ENCODE measurements at places on chromosomes 2 and 18.

DNA sequence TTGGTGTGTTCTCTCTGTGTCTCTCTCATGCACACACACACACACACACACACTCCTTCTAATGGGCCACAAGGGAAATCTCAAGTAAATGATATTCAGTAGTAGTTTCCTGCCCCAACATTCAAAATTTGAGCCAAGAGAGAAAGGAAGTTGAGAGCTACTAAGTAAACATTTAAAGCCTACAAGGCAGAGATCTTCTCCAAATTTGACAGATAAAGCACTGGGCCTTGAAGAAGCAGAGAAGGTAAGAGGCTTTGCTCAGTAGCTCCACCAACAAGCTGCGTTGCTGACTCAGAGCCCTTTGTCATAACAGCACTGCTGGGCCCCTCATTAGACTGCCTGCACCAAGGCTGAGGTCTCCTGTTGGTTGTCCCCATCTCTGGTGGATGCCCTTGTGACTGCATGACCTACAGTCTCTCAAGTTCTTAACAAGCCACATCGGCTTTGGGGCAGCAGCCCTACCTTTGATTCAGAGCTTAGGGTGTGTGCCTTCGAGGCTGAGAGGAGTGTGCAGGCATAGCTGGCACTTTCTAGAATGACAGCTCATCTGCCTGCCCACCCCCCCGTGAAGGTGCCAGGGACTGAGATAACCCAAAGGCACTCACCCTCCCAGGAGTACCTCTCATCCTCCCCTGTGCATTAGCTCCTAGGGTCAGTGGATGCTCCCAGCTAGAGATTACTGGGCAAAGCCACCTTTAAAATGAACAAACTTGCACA, 32.3 kb upstream of the NEB start:
- DNase-seq: peak; percentile 2

GRCh38 chr2:153387203-153387602, 91.4 kb downstream of the RPRM start:
- DNase-seq: no peak

DNA sequence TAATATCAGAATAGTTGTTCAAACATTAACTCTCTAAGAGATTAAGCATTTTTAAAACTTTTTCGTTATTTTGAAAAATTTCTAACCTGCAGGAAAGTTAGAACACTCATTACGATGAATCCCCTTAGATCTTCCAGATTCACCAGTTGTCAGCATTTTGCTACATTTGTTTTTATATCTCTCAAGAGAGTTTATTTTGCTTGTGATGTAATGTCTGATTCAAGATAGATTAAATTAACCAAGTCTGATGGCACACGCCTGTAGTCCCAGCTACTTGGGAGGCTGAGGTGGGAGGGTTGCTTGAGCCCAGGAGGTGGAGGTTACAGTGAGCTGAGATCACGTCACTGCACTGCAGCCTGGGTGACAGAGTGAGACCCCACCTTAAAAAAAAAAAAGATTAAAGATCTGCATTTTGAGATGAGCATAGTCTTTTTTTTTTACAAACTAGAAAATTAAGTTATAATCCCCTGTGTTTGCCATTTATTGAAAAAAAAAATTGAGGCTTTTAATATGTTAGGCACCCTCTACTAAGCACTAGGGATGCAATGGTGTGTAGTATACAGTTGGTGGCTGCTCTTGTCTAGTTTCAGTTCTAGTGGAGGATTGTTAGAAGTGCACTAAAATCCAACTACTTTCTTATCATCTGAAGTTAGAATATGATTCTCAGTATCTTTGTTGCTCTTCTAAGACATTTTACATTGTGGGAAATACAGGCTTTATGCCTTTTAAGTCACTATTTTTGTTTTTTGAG, 20.9 kb downstream of the RAB10 start:
- DNase-seq: no peak

DNA sequence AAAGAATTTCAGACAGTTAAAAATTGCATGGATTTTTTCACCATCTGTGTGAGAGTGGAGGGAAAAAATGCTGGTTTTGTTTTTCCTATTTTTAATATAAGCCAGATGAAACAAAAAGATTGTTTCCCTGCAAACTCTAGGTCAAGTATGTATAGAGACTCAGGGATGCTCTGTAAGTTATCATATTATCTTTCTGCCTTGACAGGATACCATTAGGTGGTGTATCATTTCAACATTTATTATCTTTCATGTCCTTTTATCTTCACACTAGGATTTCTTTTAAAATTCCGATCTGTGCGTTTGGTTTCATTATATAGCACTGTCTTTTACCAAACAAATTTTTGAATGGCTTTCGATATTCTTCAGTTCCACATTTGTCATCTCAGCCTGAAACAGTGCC, 225.3 kb downstream of the EN1 start:
- no peak for DNase-seq

- no peak for DNase-seq
Measured at GRCh38 chr2:128390991-128391630, 72.4 kb upstream of the HS6ST1 start.

DNA sequence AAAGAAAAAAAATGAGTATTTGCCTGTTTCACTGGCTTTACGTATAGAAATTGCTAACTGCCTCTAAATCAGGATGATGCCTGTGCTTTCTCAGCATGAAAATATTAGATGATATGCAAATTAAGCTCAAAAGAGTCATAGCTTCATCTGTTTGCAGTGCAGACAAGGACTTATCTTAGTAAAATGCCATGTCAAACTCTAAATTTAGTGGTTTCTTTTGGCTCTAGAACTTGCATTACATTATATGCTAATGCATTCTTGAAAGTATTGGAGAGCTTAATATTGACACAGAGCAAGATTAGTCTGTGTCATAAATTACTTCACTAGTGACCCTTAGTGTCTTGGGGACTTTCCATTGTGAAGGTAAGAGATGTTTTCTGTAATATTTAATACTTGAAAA, 1109.1 kb upstream of the NRXN1 start:
- DNase-seq: no peak

GRCh38 chr18:574865-575645, 5.1 kb upstream of the CETN1 start:
- DNase-seq: no peak

- no peak for DNase-seq
Measured at GRCh38 chr2:67844024-67844540, 218.7 kb downstream of the C1D start.

GRCh38 chr18:75830828-75831227, 403.3 kb upstream of the SMIM21 start:
- DNase-seq: no peak

All from CD4-positive, alpha-beta T cell treated with Interleukin-2 at 100 ng/mL for 4 hours (primary cell).